ENCODE measurements at places on chromosomes 6 and 20.

DNA sequence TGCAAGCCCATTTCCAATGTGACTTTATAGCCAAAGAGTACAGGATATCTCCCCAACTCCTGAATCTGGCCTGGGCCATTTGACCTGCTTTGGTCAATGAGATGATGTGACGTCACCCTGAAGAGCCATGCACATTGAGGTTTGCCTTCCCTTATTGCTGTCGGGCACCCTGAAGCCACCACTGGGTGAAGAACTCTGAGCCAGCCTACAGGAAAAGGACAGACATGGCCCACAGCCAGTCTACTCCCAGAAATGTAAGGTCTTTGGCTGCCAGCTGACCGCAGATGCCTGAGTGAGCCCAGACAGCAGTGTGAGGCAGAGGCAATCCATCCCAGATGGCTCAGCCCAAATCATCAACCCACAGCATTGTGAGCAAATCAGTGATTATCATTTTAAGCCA is 3.7 kb upstream of the SYNDIG1 start:
- no peak for DNase-seq

- no peak for DNase-seq
Observed at GRCh38 chr6:9841886-9842725, 572.8 kb downstream of the TFAP2A start.

GRCh38 chr20:53550280-53551187 is 43.1 kb downstream of the ZNF217 start:
- DNase-seq = no peak

DNA sequence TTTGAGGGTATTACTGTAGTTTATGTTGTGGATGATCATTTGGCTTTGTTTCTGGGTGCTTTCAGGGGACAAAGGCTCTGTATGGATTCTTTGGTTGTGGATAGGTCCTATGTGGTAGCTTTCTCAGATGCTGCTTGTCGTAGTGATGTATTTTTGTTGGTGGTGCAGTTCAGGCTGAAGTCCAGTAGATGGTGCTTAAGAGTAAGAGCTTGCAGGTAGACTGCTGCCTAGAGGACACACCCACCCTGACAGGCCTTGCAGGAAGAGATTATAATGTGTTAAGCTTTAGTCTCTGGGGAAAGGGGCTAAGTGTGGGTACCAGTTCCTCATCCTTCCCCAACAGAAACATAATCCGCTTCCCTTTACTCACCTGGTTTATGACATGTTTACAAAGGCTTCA is 62.6 kb upstream of the ADGRB3 start:
- no peak for DNase-seq

- DNase-seq = no peak
Observed at GRCh38 chr20:39627765-39628164, 665.6 kb downstream of the DHX35 start.

- DNase-seq = no peak
Observed at GRCh38 chr6:137247724-137248123, 28.5 kb upstream of the IFNGR1 start.

GRCh38 chr6:39865011-39865888 is 69.0 kb downstream of the MOCS1 start:
- peak; percentile 12 for DNase-seq

GRCh38 chr20:10005885-10006284 is 28.9 kb upstream of the ANKEF1 start:
- DNase-seq = no peak

DNA sequence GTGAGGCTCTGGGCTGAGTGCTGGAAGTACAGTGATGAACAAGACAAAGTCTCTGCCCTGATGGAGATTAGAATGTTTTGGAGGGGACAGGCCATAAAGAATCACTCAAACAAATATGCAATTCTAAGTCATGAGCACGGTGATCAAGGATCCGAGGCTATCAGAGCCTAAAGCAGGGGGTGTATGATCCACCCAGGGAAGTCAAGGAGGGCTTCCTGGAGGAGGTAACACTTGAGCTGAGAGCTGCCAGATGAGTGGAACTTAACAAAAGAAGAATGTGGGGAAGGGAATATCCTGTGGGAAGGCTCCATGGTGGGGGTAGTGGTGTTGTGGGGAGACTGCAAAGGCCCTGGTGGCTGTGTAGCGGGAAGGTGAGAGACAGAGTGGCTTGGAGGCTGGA is 12.2 kb downstream of the BPIFB4 start:
- DNase-seq = no peak

DNA sequence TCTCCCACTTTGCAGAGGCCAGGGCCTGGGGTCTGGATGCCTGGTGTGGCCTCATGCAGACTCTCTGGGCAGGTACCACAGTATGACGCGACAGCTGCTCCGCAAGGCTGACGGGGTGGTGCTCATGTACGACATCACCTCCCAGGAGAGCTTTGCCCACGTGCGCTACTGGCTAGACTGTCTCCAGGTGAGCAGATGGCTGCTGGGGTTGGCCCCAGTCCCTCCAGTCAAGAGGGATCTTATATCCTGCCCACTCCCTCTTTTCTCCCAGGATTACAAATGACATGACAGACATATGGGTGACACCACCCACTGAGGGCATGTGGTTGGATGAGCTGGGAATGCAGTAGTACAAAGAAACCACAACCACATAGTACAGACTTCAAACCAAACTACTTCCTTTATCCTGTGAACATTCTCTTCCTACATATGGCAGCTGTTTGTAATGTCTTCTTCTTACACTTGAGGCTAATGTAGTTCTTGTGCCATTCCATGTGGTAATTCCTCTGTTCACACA is 29.9 kb downstream of the RAB44 start:
- DNase-seq = no peak

GRCh38 chr6:51855310-51856082 is 231.9 kb downstream of the PKHD1 start:
- DNase-seq = no peak

DNA sequence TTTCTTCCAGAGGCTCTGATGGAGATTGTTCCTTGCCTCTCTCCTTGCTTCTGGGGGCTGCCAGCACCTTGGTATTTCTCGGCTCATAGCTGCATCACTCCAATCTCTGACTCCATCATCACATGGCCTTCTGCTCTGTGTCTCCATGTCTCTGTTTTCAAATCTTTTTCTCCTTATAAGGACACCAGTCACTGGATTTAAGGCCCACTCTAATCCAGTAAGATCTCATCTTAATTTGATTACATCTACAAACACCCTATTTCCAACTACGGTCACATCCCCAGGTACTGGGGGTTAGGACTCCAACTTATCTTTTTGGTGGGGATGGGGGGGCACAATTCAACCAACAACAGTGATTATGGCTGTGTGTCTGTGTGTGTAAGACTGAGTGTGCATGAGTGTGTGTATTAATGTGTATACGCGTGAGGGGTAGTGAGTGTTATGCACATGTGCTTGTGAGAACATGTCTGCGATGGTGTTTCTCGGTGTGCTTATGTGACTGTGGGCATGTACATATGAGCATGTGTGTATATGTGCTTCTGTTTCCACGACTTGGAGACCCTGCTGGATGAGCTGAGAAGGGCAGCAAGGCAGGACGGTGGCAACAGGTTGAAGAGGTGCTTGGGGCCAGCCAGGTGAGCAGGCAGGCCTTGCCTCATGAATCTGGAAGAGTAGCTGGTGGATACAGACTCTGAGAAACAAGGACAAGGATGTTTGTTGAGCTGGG is 130.5 kb downstream of the MRPL14 start:
- no peak for DNase-seq

DNA sequence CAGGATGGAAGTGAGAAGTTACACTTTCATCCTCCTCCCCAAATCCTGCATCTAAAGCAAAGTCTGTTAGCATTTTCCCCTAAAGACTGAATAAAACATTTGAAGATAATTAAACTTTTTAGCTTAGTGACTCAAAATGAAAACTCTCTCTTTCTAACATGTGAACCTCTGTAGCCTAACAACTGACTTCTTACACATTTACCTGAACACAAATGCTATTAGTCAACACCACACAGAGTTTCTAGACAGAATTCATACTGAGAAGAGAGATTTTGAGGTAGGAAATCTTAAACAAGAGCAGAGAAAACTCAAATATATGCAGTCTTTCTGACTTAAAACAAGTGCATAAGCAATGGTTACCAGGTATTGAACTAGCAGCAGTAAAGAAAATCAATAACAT is 149.9 kb upstream of the SMLR1 start:
- DNase-seq = no peak

DNA sequence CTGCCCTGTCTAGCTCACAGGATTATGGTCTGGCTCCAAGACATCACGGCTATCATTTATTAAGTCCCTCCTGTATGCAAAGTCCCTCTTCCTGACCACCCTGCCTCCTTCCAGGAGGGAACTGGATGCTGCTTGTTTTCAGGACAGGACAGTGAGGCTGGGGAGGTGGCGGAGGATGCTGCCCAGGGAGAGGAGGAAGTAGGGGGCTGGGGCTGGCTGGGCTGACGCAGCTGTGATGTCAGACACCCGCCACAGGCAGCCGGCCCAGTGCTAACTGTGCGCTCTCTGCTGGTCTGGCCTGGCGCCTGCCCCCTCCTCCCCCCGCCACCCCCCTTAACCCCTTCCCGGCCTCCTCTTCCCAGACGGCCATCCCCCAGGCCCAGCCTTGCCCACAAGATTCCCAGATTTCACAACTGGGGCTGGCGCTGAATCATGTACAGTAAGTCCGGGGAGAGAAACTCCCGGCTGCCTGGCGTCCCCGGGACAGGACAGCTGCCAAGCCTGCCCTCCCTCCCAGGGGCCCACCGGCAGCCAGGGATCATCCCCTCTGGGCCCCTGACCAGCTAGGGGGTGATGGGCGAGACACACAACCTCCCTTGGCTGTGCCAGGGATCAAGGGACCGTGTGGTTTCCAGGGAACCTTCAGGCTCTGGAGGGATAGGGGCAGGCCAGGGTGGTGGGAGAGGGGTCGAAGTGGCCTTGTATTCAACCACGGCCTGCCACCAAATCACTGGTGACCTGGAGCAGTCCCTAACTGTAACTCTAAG is 118.1 kb downstream of the CEBPB start:
- no peak for DNase-seq

GRCh38 chr20:36117638-36118037 is 36.9 kb upstream of the EPB41L1 start:
- DNase-seq = no peak

DNA sequence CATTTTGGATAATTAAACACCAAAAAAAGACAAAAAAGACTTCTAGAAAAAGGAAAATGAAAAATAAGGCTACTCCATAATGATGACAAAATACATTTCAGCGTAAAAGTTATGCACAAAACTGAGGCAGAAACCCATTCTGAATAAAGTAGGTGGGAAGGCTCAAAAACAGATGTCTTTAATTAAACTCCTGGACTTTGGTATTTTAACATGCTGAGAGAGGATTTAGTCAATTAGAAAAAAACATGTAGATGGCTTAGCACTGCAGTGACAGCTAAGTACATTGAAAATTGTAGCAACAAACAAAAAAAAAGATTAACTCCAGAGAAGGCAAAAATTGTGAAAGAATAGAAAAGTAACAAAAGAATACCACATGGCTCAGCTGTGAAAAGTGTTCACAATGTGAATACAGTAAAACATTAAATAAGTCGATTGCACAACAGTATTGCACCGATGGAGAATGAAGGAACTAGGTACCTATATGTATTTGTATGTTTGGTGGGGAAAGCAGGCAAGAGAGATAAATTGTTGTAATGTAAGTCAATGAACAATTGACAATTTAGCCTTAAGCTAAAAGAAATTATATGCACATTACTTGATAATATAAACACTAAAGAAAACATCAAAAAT is 59.5 kb downstream of the TBC1D32 start:
- DNase-seq = no peak

DNA sequence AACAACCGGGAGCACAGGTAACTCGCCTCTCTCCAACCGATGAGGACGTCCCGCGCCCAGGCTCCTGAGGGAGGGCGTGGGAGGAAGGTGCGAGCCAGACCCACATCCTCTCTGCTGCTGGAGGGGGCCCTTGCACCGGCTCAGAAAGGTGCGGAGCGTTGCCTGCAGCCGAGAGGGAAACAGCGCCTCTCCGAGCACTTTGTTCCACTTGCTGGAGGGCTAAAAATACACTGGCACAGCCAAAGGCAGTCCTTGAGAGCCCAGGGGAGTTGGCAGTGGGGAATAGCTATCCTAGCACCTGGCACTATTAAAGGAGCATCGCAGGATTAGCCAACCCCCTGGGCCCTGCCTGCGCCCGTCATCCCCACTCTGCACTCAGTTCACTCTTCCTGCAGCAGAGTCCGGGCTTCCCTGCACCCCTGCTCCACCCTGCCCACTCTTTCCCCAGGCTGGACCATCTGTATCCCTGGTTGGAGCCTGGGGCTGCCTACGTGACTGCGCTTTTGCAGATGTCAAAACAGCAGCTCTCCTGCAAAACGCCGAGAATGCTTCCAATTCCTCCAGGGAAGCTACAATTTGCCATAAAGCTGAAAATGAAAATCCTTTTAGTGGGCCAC is 108.9 kb downstream of the SNX5 start:
- no peak for DNase-seq

- DNase-seq = no peak
Observed at GRCh38 chr20:14861028-14861699, 523.8 kb upstream of the FLRT3 start.

- no peak for DNase-seq
Observed at GRCh38 chr6:107075951-107076381, 39.3 kb downstream of the BEND3 start.

- no peak for DNase-seq
Observed at GRCh38 chr6:143902827-143903226, 38.6 kb downstream of the ZC2HC1B start.
